ENCODE measurements at places on chromosomes 1 and 21. TPM values are rescaled to one million over a fixed set of nuclear protein-coding genes. Genes with fewer than 3 reads are reported as not detected.

Gene ADORA3
- total RNA-seq = 5.7 TPM

- no peaks in the 10 kb centered on the region for H3K4me1 ChIP-seq
- DNase-seq = no peak
- no peak overlapping the region for H3K27ac ChIP-seq
- H3K4me3 ChIP-seq = no peak overlapping the region
- H3K27me3 ChIP-seq = no peaks in the 10 kb centered on the region
These were observed 55.4 kb downstream of the FAM78B start for GRCh38 chr1:166111430-166111829.

DNA sequence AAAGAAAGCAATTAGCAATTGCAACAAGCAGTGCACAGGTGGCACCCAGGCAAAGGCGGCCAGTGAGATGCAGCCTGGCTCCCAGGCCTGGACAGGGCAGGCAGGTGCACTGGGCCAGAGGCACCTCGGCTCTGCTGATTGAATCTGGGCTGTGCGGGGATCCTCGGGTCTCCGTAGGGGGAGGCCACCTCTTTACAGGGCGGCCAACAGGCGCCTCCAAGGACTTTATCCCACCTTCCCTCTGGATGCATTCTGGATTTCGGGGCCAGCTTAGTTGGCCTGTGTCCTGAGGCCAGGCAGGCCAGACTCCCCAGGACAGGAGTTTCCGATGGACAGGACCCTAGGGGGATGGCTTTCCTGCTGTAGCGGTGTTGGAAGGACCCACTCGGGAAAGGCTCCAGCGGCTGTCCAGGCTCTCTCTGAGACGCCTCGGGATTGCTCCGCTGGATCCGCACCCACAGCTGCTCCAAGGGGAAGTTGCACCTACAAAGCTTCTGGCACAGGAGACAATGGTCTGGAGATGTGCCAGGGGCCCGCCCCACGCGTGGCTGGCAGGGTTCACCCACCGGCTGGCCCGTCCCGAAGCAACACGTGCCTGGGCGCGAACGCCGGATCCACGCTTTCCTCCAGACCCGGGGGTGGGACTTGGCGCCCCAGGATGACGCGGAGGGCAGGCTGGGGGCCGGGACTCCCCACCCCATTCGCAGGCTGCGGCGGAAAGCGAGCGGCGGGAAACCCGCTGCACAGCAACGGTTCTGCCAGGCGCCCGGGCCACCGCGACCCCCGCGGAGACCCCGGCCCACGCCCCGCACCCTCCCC, 810 bp downstream of the SLC19A1 start:
- H3K27ac ChIP-seq = peak overlapping the region; percentile 72
- H3K36me3 ChIP-seq = no peaks in the 10 kb centered on the region
- H3K4me1 ChIP-seq = peaks cover 12% of the 10 kb centered on the region
- H3K4me3 ChIP-seq = peak overlapping the region; percentile 82

DNA sequence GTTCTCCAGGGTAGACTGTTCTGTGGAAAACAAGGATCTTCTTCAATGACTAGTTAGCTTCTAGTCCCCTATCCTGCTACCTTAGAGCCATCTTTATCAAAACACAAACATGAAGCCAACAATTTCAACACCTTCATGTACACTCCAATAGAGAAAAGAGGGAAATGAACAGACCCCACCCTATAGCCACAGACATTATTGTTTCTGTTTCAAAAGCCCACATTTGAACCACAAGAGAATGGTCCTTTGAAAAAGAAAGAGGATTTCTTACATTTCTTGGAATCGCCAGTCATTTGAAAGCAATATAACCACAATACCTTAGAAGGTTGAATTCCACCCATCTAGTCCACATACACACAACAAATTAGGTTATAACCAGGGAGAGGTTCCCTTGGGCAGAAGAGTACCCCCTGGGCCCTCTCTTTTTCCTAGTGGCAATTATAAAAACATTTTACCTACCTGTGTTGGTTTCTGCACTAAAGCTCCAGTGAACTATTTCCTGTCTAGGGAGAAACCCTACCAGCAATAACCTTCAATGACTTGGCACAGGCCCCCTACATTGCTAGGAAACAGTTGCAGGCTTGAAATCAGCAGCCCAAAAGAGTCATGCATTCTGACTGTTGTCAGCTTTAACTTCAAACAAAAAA, 2.7 kb upstream of the LPGAT1 start:
- no peak overlapping the region for H3K4me3 ChIP-seq
- H3K36me3 ChIP-seq = no peaks in the 10 kb centered on the region
- H3K27ac ChIP-seq = no peak overlapping the region
- peaks cover 15% of the 10 kb centered on the region for H3K4me1 ChIP-seq
- no peak for DNase-seq
- H3K27me3 ChIP-seq = no peaks in the 10 kb centered on the region

DNA sequence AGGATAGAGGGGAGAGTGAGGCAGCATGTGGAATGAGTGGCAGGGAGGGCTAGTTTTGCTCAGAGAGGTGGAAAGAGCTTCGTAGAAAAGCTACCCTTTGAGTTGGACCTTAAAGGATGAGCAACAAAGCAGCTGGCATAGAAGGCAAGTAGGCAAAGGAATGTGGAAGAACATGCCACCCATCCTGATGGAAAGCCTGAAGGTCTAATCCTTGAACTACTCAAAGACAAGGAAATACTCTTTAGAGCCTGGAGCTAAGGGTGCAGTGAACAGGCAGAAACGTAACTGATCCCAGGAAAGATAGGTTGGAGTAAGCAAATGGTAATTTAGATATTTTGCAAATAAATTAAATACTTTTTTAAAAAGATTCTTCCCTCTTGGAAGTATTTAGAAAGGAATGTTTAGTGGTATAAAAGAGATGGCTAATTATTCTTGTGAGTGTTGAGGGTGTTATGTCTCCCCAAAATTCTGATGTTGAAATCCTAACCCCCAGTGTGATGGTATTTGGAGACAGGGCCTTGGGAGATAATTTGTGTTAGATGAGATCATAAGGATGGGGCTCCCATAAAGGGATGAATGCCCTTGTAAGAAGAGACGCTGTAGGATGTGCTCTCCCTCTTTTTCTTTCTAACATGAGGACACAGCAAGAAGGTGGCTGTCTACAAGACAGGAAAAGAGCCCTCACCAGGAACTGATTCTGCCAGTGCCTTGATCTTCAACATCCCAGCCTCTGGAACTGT, 308.1 kb upstream of the RUNX1 start:
- H3K27me3 ChIP-seq = no peaks in the 10 kb centered on the region
- no peak for DNase-seq
- H3K4me1 ChIP-seq = peaks cover 2% of the 10 kb centered on the region
- no peak overlapping the region for H3K4me3 ChIP-seq

DNA sequence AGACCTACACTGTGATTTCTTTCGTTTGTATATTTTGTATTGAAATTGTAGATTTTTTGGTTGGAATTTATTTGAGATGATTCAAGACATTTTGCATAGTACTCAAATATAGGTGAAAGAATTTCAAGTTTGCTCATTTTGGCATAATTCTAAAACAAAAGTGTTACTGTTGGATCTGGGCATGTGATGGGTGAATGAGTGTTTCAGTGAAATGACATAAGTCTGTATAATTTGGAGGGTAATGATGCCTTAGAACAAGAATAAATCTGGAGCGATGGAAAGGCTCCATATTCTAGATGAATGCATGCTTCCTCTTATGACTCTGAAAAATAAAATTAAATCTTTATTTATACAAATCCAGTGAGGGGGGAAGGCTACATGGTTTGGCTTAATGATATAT, 41.0 kb downstream of the NFIA start:
- H3K27ac ChIP-seq = no peak overlapping the region
- H3K27me3 ChIP-seq = no peaks in the 10 kb centered on the region
- no peak for DNase-seq
- H3K36me3 ChIP-seq = no peaks in the 10 kb centered on the region
- H3K4me3 ChIP-seq = no peak overlapping the region
- H3K4me1 ChIP-seq = peaks cover 7% of the 10 kb centered on the region

DNA sequence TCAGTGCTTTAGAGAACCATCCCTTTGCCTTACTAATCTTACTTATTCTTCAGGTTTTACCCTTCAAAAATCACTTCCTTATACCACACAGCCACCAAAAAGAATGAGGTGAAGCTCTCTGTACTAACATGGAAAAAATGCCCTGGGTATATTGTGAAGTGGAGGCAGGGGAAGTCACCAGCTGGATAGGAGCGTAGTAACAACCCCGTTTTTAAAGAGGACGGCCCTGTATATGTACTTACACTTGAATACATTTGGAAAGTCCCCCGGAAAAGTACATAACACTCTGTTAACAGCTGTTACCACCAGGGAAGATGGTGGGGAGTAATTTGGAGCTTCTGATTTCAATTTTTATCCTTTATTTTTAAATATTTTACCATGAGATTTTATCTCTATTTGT, 28.2 kb upstream of the KHDRBS1 start:
- H3K27ac ChIP-seq = peak overlapping the region; percentile 60
- H3K4me3 ChIP-seq = no peak overlapping the region
- H3K4me1 ChIP-seq = peaks cover 7% of the 10 kb centered on the region
- no peaks in the 10 kb centered on the region for H3K36me3 ChIP-seq
- no peaks in the 10 kb centered on the region for H3K27me3 ChIP-seq

DNA sequence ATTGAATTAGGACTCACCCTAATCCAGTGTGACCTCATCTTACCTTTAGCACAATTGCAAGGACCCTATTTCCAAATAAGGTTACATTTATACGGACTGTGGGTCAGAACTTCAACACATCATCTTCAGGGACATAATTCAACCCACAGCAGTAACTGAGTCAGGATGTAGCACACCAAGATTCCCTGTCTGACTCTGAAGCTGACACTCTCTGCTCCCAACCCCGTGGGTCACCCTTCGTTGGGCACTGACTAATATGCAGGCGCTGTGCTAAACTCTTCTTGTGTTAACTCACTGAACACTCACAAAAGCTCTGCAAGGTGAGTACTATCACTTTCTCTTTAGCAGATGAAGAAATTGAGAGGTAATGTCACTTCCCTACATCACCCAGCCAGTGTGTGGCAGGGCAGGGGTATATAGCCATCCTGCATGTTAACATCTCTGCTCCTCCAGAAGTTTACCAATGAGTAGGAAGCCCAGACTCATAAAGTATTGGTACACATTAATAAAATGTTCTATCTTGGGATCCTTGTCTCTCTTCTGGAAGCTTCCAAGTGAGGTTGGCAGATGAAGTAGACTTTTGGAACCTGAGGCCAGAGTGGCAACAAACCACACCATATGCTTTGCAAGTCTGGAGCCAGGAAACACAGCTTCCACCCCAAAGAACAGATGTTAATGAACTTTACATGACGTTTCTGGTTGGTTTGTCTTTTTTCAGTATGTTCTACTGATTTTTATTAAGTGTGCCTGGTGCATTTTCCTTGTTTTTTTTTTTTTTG, 139.2 kb upstream of the KLHDC7A start:
- H3K27ac ChIP-seq = no peak overlapping the region
- H3K27me3 ChIP-seq = peaks cover 8% of the 10 kb centered on the region
- H3K4me3 ChIP-seq = no peak overlapping the region

- peaks cover 2% of the 10 kb centered on the region for H3K27me3 ChIP-seq
- DNase-seq = peak; percentile 54
- H3K4me1 ChIP-seq = no peaks in the 10 kb centered on the region
- H3K4me3 ChIP-seq = no peak overlapping the region
- H3K36me3 ChIP-seq = no peaks in the 10 kb centered on the region
These were observed 94.6 kb upstream of the ARHGEF16 start for GRCh38 chr1:3359756-3360440.

- H3K4me3 ChIP-seq = no peak overlapping the region
- H3K27me3 ChIP-seq = peaks cover 19% of the 10 kb centered on the region
- no peak for DNase-seq
- H3K36me3 ChIP-seq = no peaks in the 10 kb centered on the region
- H3K27ac ChIP-seq = no peak overlapping the region
- peaks cover 9% of the 10 kb centered on the region for H3K4me1 ChIP-seq
These were observed 337.4 kb downstream of the SRGAP2C start for GRCh38 chr1:121522061-121522759.

GRCh38 chr1:89167590-89168230, 8.1 kb downstream of the GBP7 start:
- no peaks in the 10 kb centered on the region for H3K4me1 ChIP-seq
- H3K27me3 ChIP-seq = no peaks in the 10 kb centered on the region
- no peak overlapping the region for H3K4me3 ChIP-seq
- no peak for DNase-seq

DNA sequence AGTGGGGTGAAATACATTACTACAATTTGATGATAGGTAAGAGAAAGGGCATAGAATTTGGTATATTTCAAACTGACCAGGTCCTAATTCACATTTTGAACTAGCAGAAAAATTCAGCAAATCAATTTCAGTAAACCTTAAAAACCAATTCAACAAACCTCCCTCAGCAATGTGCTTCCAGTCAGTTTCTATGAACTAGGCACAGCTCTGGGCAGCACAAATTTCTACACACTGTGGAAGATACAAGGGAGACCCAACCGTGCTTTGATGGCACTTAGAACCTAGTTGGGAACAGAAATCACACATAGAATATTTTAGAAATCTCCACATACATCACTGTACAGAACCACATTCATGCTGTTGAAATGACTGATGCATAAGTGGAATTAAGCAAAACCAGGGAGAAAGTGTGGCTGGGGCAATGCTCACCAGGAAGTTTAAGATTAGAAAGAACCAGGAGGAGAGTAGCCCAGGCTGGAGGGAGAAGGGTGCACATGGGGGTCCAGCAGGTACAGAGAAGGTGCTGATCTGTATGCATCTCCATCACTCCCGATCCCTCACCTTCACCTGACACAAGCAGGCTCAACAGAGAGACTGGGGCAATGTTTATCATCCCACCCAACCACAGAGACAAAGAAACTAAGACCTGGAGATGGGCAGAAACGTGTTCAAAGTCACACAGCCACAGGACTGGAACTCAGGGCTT, 14.8 kb downstream of the C1orf226 start:
- no peaks in the 10 kb centered on the region for H3K4me1 ChIP-seq
- peaks cover 8% of the 10 kb centered on the region for H3K27me3 ChIP-seq
- no peak overlapping the region for H3K4me3 ChIP-seq
- H3K36me3 ChIP-seq = no peaks in the 10 kb centered on the region
- no peak for DNase-seq

GRCh38 chr1:86453664-86454063, 15.1 kb upstream of the CLCA1 start:
- H3K27me3 ChIP-seq = no peaks in the 10 kb centered on the region
- H3K36me3 ChIP-seq = no peaks in the 10 kb centered on the region
- peaks cover 5% of the 10 kb centered on the region for H3K4me1 ChIP-seq
- no peak overlapping the region for H3K4me3 ChIP-seq

DNA sequence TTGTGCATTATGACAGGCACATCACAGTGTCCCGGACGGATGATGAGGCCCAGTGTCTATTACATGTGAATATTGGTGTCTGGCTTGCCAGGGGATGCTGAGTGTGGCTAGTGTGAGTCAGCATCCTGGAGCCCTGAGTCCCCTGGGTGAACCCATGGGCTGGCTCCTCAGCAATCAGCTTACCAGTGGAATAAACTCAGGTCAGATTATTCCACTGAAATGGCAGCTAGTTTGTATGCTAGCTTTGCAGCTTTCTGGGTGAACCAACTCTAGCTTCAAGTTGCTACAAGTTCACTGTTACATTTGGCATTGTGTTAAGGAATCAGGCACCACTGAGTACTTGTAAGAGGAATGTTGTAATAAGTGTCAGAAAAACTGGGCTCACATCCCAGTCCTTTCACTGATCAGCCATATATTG, 23.9 kb upstream of the RPTN start:
- DNase-seq = no peak
- no peaks in the 10 kb centered on the region for H3K4me1 ChIP-seq
- no peaks in the 10 kb centered on the region for H3K36me3 ChIP-seq
- H3K27me3 ChIP-seq = peaks cover 2% of the 10 kb centered on the region
- no peak overlapping the region for H3K27ac ChIP-seq
- H3K4me3 ChIP-seq = no peak overlapping the region
